ENCODE measurements at places on chromosomes 6 and 20.

DNA sequence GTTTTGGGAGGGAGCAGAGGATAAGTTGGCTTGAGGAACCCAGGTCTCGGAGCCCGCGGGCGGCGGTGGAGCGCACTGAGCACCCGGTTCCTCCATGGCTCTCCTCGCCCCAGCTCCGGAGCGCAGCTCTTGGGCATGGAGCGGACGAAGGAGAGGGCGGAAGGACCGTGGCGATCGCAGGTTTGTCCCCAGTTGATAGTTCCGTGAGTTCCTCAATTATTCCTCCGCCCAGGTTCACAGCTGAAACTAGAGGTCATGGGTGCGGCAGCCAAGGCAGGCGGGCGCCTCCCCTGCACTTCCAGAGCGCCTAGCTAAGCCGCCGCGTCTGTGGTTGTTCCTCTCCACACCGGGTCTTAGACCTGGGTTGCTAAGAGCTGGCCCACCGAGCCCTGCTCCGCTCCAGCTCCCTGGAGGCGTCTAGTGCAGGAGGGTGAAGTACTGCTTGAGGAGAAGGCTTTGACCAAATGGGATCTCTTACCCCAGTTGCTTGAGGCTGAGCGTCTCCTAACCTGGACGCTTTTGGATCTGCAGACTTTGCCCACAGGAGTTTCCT, at the start of gene HTR1B:
TSS of gene HTR1B (minus strand) at position 184 of the 553 bp plus-strand sequence. CDS start at position 96, 88 bp downstream.
- no peak for DNase-seq

- DNase-seq, result no peak
Measured at GRCh38 chr6:13421425-13422059, 65.9 kb downstream of the GFOD1 start.

DNA sequence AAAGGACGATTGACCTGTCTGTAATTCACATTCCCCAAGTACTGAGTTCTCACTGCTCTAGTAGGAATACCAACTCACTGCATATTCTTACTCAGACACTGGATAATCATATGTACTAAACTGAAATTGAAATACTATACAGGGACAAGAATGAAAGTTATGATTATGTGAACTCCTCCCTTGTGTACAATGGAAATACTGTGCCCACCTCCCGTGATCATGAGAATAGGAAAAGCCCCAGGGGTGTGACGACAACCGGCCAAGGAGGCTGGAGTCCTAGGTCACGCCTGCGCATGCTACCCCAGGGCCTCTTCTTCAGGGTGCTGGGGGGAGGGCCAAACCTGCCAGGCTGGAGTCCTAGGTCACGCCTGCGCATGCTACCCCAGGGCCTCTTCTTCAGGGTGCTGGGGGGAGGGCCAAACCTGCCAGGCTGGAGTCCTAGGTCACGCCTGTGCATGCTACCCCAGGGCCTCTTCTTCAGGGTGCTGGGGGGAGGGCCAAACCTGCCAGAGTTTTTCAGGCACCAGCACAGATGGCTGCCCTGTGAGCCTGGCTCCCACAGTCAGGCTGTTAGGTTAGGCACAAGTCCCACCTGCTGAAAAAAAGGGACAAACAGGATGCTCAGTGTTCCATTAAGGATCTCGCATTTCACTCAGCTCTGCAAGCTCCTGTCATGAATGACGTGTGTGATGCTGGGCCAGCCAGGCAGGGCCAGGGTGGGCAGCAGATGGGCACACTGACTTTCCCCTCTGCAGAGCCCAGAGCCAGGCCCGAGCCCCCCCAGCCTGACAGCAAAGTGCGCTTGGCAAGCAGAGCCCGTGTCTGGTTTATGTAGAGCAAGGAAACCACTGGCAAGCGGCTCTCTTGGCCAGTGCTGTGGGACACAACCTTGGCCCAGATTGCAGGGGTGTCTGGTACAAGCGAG, 107.7 kb downstream of the FOXF2 start:
- no peak for DNase-seq

GRCh38 chr6:4554645-4555044, 221.6 kb upstream of the CDYL start:
- no peak for DNase-seq

DNA sequence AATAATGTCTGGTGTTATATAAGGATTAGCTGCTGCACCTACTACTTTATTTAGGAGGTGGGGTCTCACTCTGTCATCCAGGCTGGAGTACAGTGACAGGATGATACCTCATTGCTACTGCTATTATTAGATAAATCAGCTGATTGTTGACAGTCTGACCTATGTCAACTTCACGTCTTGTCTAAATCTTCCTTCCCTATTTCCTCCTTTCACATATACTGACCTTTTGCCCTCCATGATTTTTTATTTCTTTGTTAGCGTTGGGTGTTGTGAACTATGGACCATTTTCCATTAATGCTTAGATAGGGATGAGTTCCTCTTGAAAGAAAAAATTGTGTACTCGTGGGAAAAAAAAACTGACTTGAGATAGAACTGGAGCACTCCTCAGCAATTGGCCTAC, 109.9 kb upstream of the BEND6 start:
- DNase-seq, result no peak

DNA sequence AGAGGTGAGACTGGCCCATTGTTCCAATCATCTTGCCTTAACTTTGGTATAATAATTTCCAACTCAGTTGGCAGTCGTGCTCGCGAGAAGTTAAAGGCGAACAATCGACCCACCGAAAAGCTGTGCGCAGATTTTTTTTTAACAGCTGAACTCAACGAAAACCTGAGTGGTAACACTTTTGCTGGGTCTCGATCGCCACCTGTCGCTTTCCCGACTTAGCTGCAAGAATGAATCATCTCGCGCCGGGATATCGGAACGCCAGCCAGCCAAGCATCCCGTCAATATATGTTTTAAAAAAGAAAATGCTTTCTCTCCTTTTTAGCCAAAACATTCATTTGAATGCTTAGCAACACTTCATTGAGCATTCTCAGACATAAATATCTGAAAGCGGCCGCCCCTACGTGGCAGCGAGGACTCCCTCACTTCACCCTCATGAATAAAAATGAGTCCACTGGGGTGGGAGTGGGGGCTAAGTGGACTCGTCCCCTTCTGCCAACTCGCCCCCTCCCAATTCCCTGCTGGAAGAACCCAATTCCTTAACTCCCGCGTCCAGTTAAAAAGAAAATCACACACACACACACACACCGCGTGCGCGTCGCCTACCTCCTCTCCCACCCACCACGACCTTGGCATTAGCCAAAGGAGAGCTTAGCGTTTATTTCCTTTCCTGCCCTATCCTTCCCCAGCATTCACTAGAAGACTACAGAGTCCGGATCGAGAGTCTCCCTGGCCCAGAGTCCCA, 1.5 kb downstream of the COL12A1 start:
- peak; percentile 68 for DNase-seq
